ENCODE measurements at places on chromosomes 3 and 15.

- DNase-seq = no peak
These were observed 36.7 kb downstream of the PXYLP1 start for GRCh38 chr3:141268306-141268705.

GRCh38 chr15:80779658-80780415 lies 667 bp downstream of the CEMIP start:
- DNase-seq = no peak

DNA sequence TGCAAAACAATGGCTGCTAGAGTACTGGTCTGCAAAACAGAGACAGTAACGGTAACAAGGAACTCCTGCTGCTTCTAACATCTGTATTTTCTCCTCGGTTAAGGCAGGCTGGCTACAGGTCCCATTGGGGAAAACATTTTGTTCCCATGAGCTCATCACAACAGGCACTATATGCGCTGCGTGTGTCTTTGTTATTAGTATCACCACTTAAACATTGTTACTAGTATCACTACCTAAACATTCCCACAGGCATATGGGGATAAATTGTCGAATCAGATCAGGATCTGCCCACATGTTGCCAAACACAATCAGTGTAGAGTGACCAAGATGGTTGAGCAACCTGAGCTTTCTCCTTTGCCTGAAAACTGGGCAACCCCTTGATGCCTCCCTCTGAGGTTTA lies 77.2 kb downstream of the TOP2B start:
- no peak for DNase-seq

GRCh38 chr15:65263313-65263712 lies 23.4 kb downstream of the PARP16 start:
- DNase-seq = no peak

- no peak for DNase-seq
These were observed 292.7 kb downstream of the UACA start for GRCh38 chr15:70470556-70471191.

- DNase-seq = no peak
These were observed 25.8 kb downstream of the SCG3 start for GRCh38 chr15:51706926-51707608.

DNA sequence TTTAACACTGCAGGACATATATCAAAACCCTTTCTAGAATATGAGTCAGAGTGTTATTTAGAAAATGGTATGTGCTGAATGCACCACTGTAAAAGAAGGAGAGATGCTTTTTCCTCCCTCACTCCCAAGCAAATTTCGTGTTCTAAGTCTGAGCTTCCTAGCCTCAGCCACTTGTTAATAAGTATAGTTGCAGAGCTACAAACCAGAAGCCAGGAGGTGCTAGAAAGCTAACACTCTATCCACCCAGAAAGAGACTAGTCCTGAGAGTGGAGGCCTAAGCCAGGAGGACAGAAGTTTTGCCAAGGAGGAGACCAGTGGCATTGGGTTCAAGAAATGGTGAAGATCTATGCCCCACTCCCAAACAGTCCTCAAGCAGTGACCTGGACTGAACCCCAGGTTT lies 40.5 kb upstream of the GYG1 start:
- no peak for DNase-seq

DNA sequence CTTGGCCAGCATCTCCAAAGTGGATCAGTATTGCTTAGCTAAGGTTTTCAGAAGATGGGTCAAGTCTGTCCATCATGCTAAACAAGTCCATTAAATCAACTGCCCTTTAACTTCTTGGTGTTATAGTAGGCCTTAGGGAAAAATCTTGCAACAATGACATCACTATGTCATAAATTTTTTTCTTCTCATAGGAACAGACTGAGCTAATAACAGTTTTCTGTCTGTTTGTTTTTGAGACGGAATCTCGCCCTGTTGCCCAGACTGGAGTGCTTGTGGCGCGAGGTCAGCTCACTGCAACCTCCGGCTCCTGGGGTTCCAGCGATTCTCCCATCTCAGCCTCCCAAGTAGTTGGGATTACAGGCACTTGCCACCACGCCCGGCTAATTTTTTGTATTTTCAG lies 94.2 kb downstream of the EFL1 start:
- no peak for DNase-seq

- DNase-seq = no peak
These were observed 48.0 kb downstream of the CGGBP1 start for GRCh38 chr3:88010810-88011209.

GRCh38 chr15:84668221-84668982 lies 10.4 kb upstream of the NMB start:
- DNase-seq = no peak

GRCh38 chr3:87390353-87390752 lies 114.0 kb upstream of the POU1F1 start:
- no peak for DNase-seq

- no peak for DNase-seq
These were observed 112.5 kb upstream of the BNIP2 start for GRCh38 chr15:59801649-59802048.

GRCh38 chr15:34594361-34594760 lies 10.9 kb upstream of the GOLGA8B start:
- DNase-seq = no peak

DNA sequence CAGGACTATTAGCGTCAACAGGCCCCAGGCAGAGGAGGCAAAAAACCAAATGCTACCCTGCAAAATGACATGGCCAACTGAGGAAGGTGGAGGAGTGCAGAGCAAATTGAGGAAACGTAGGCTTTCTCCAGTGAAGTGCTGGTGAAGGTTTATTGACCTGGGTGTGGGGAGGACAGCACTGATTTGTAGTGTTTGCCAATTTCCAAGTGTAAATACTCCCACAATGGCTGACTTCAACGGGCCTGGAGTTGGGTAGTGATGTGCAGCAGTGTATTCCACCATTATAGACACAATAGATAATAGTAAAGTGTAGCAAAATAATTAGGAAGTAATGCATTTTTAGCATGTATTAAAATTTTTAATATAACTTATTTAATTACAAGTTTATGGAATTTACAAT lies 32.2 kb upstream of the TPM1 start:
- DNase-seq = no peak

DNA sequence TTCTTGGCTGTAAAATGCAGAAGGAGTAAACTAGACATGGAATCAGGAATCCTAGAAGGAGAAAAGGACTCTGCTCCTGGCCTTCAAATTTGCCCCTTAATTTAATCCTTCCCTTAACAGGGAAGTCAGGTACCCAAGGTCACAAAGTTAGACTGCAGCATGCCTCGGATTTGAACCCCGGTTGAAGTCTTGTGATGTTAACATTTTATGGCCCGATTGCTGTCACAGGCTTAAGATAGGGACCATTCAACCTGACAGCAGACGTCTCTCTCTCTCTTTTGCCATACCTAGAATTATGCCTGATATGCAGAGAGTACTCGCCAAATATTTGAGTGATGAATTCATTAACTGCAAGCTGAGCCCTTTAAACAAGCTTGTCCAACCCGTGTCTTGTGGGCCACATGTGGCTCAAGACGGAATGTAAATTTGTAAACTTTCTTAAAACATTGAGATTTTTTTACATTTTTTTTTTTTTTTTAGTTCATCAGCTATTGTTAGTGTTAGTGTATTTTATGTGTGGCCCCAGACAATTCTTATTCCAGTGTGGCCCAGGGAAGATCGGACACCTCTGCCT lies 217.2 kb downstream of the THSD4 start:
- no peak for DNase-seq

DNA sequence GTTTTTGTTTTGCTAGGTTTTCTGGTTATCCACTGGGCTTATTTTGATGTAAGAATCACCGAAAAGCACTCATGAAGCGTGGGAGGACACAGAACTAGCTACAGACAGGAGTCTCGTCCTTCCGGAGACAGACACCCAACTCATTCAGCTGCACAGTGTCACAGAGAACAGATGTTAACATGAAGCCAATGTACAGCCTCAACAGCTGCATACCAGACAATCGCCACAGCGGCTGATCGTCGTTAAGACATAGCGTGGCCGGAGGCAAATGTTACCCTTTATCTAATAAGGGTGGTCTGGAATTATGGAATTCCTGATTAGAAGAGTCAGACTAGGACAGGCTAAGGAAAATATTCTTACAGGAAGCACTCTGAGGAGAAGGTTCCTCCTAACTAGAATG lies 1.1 kb upstream of the PYGO1 start:
- DNase-seq = no peak

DNA sequence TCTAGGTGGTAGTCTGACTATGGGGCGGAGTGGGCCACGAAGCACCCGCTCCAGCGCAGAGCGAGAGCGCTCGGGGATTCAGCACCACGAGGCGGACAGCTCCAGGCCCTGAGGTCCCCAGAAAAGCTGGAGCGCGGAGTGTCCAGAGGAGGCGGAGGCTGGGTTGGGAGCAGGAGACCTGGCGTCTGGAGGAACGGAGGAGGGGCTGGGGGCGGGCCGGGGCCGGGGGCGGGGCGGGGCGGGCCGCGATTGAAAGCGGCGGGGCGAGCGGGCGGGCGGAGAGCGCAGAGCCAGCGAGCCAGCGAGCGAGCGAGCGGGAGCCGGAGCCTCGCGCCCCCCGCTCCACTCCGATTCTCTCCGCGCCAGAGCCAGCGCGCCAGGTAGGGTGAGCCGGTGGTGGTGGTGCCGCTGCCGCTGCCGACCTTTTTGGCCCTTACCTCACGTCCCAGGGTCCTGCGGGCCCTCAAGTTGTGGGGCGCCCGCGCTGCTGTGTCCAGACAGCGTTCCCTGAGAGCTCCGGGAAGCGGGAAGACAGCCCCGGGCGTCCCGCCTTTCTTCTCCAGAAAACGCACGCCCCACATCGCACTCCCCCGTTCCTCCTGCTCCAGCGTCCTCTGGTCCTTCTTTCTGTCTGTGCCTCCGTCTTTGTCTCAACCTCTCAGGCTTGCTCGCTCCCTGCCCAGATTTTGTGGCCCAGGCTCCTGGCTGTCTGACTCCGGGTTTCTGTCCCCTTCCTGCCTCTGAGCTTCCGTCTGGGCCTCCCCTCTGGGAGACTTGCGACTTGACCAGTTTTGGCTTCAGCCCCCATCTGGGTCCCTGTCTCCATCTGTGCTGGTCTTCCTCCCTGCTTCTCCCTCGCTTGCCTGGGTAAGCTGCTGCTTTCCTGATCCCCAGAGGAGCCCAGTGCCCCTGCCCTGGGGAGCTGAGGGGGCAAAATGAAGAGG lies at the start of gene GRM2:
Gene GRM2, plus strand, starts transcription at position 281 of the 944 bp plus-strand sequence. CDS start 1,916 bp downstream, outside the sequence.
- DNase-seq = no peak

DNA sequence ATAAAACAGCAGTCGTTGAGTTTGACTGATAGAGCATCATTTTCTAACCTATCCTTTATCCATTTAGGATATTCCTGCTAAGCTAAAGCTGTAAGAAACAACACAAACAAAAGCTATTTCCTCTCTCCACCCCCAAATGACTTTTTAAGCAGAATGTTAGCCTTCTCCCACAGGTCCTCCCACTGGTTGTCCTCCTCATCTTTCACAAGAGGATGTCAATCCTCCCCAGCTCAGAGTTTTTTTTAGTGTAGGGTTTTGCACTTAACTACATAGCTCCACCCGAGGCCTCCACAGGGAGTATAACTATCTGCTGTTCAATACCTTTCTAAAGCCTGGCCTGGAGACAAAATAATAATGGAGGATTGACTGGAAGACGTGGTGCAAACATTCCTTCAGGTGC lies 7.8 kb downstream of the SETMAR start:
- no peak for DNase-seq

DNA sequence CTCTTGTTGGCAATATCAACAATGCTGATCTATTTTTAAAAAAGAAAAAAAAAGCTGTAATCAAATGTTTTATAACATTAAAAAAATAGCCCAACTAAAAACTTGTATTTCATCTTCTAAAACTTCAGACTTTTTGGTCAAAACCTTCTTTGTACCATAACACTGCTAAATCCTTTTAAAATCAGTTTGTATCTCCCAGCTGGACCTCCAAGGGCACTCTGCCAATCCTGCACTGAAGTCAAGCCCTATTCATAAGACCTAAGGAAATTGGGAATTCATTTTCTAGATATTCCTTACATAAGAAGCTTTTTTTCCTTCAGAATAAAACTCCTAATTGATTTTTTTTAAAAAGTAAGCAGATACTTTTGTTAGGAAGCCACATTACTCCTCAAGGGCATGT lies 38.2 kb upstream of the HCLS1 start:
- peak; percentile 22 for DNase-seq

GRCh38 chr3:186949281-186949982 lies 19.1 kb downstream of the ST6GAL1 start:
- no peak for DNase-seq

Data from tibial nerve (tissue), 4 donors.